Stimulated activated CD8-positive, alpha-beta memory T cell treated with anti-CD3 and anti-CD28 coated beads, Interleukin-2, amount 100 ng/mL, for 1 hour (primary cell): ENCODE measurements at places on chromosomes 11 and 22.

DNA sequence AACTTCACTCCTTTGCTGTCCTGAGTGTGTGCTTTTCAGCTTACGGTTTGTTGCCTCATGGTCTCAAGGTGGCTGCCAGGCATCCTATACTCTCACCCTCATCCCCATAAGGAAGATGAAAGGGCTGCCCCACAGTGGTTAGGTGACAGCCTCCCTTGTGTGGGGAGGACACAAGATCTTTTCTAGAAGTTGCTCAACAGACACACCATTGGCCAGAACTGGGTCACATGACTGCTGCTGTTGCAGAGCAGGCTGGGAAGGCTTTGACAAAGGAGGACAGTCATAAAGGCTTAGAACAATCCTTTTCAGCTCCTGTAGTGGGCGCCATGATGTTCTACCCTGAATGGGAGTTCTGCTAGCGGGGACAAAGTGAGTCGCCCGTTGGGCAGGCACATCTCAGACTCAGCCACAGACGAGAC lies 69.7 kb upstream of the RASD2 start:
- DNase-seq = no peak

DNA sequence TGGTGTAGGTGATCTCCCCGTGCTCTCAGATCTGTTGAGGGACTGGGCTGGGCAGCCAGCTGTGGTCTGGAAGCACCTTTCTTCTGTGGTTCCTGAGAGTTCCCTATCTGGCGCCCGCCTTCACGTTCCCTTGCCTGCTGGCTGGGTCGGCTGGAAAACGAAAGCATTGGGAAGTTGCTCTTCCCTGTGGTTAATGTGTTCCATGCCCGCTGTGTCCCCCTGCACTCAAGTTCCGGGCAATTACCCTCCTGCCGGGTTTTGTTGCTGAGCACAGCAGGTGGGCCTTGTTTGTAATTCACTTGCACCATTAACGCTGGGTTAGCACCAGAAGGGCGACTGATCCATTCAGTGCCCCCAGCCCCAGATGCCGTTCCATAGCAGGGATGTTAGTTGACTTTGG lies 134.1 kb downstream of the GRIK4 start:
- no peak for DNase-seq

GRCh38 chr11:77003963-77004362 lies 30.2 kb upstream of the B3GNT6 start:
- no peak for DNase-seq

- no peak for DNase-seq
Observed at GRCh38 chr11:106369224-106369623, 291.8 kb downstream of the AASDHPPT start.

DNA sequence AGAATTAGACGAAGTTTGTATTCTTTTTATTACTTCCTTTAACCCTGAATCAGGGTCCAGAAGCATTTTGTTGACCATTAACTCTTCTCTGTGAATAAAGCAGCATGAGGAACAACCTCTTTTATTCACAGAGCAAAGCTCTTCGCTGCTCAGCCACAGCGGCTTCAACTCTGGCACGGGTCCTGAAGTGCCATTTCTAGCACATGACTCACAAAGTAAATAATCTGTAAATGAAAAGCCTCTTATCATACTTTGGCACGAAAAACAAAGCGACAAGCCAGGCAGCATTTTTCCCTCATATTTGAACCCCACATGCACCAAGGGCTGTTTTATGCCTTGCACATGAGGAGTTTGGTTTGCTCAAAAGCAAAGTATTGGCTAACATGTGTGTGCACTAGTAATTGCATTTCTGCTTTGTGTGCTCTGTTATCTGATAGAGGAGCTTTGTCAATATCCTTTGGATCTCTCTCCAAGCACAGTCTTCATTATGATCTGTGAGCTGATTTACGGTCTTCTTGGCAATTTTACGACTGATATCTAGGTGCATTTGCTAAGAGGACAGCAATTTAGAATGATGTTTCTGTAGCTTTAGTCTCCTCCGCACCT lies 33.0 kb upstream of the APOBEC3A start:
- DNase-seq = no peak

- no peak for DNase-seq
Observed at GRCh38 chr11:71962428-71963038, 33.7 kb downstream of the RNF121 start.

DNA sequence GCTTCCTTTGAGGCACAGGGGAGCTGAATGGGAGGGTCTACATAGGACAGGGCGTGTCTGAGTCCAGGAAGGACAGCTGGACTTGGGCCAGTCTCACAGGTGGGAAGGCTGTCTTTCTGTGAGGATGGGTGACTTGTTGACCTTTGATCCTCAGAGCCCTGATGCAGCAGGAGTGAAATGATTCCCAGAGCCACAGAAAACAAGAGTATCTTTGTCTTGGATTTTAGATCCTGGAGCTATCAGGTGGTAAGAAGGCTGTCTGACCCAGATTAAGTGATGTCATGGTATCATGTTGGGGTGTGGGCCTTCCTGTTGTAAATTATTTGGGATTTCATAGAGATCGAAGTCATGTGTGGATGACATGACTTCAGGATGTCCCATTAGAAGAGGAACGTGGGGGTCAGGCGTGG lies 15.0 kb downstream of the PTPRJ start:
- no peak for DNase-seq

- no peak for DNase-seq
Observed at GRCh38 chr11:94731880-94732601, 36.1 kb upstream of the AMOTL1 start.

DNA sequence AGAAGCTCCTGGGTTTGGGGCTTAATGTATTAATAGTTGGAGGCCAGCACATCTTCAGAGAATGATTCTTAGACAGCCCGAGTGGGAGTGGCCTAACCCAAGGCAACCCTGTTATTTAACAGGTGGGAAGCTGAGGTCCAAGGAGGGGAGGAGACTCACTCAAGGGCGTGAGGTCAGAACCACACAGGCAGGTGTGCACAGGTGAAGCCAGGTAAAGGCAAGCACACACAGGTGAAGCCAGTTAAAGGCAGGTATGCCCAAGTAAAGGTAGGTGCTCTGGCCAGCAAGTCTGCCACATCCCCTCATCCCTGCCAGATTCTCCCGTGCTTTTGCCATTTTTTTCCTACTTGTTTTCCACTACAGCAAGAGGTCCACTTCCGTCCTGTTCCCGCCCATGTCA lies 2.9 kb upstream of the SHANK2 start:
- DNase-seq = no peak

DNA sequence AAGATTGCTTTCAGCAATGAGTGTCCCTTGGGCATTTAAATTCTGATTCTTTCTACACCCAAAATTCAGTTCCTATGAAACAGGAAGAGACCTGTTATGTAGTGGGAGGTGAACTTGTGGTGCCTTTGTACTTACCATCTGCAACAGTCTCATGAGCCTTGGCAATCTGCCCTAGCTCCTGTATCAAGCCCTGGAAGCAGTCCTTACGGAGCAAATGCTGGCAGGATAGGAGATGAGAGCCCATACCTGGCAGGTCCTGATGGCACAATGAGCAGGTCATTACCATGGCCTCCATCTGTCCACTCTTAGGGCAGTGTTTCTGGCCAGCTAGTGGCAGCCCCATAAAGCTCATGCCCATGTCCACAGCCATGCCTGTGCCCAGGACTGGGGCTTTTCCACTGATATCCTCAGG lies 10.8 kb downstream of the TRIM66 start:
- DNase-seq = no peak

DNA sequence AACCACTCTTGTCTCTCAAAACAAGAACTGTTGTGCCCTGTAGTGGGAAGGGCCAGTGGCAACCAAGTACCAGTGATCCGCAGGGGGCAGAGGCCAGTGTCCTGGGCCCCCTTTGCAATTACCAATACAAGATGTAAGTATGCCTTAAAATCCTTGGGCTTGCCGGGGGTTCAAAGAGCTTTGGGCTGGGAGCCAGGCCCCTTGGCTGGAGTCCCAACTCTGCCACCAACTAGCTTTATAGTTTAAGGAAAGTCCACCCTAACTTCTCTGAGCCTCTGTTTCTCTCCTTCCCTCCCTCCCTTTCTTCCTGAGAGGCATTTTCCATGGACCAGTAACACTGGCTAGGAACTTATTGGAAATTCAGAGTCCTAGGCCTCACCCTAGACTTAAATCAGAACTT lies 15.5 kb downstream of the CLMP start:
- DNase-seq = no peak

DNA sequence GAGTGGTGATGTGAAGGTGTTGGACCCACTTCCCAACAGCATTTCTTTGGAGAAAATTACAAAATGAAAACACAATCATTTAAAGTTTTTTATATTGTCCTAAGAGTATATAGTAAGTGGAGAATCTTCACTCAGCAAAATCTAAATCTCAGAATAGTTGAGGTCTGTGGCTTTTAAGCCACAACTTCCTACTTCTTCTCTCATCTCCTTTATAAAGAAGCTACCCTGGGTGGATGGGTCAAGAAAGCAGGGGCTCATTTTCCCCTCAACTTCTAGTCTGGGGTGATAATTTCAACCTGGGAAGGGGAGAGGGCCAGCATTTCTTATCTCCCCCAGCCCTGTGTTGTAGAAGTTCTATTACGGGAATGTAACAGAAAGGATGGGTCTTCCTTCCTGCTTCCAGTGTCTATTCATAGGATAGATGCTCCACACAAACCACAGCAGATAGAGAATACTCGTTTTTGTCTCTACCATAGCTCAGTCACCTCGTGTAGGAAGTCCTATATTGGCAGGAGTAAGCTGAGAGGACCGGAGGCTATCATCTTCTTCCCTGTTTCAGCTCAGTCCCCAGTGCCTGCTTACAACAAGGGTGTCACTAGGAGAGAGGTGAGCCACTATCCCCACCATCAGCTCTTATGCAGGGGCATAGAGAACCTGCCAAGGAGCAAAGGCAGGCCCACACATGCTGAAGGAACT lies 341.5 kb downstream of the CASP12 start:
- no peak for DNase-seq

DNA sequence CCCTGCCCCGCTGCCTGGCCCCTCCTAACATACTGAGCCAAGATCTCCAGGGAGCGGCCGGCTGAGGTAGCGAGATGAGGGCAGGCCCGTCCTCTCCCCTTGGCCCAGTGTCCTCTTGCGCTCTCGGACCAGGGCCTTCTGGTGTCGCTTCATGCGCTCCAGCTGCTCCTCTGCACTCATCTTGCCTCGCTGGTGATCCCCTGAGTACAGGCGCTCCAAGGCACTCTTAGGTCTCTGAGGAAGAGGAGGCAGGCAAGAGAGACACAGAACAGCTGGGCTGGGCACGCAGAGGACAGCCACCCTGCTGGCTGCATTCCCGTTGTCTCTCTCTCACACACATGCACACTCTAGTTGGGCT lies 50.6 kb downstream of the C11orf58 start:
- no peak for DNase-seq
